ENCODE measurements at places on chromosomes 2 and 18.

DNA sequence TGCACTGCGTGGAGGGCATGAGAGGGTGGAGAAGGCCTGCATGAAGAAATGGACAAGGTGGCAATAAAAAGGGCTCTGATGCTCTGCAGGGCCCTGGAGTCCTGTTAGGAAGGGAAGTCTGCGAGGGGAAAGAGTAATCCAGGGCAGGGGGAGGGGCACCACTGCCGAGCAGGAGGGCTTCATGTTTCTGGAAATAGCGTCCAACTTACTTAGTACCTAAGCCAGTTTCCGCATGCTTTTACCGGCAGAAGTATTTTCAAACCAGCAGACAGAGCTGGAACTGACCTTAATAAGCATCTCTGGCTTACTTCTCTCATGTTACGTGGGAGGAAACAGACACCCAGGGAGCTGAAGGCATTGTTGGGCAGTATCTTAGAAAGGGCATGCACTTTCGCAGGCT is 156.7 kb downstream of the GALNT14 start:
- no peak for DNase-seq

- DNase-seq = no peak
Observed at GRCh38 chr2:145484448-145485097, 964.7 kb upstream of the ZEB2 start.

DNA sequence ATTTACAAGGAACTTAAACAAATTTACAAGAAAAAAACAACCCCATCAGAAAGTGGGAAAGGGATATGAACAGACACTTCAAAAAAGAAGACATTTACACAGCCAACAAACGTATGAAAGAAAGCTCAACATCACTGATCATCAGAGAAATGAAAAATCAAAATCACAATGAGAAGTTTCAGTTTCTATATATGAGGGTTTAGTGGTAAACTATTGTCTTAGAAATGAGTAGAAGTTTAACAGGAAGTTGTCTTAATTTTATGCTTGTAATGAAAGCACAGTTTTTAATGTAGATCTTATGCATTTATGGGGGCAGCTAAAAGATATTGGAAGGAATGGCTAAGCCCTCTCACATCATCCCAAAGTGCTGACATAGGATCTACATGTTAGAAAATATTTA is 325.4 kb downstream of the ERBB4 start:
- DNase-seq = no peak

DNA sequence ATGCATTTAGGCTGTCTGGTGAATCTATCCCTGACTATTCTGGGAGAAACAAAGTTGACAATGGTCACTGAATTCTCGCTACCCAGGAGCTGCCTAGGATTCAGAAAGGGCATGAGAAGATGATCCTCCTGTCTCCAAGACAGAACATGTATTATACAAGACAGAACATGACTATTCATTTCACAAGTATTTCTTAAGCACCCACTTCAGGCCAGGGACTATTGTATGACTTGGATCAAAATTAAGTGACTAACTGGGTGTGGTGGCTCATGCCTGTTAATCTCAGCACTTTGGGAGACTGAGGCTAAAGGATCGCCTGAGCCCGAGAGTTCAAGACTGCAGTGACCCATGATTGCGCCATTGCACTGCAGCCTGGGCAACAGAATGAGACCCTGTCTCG is 235.8 kb upstream of the RAB12 start:
- no peak for DNase-seq

GRCh38 chr2:222490131-222490530 is 65.8 kb downstream of the SGPP2 start:
- DNase-seq = no peak

GRCh38 chr2:205187731-205188130 is 494.6 kb upstream of the NRP2 start:
- DNase-seq = no peak

- DNase-seq = peak; percentile 19
Observed at GRCh38 chr2:181235683-181236459, 221.3 kb upstream of the ITGA4 start.

DNA sequence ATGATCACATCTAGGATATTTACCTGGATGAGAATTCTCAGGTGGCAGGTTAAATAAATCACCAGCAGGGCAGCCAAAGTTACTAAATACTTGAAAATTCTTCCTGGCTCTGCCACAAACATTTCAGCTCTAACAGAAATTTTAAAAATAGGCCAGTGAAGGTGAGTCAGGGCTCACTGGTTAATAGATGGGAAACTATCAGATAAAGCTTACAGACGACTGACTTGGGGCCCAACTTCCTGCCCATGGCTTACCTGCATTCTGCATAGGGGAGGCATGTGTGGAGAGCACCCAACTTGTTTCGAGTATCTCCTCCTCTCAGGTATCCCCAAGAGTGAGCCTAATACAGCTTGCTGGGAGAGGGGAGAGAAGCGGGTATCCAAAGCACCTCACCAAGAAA is 57.8 kb downstream of the SPRED2 start:
- no peak for DNase-seq

GRCh38 chr2:58410549-58410948 is 169.4 kb upstream of the FANCL start:
- no peak for DNase-seq

DNA sequence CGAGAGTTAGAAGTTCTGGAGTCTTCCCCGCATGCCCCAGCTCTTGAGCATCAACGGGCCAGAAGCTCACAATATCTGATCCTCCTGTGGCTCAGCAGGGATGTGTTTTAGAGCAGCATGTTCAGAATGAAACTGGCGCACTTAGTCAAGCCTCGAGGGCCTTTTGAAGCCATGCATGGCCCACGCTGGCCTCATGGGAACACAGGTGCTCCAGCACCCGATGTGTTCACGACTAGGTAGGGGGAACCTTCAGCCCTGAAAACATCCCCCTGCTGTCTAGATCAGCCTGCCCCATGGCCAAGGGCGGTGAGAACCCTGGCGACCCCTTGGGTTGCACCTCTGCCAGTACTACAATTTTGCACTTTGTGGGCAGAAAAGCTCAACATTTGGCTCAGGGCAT is 32.8 kb downstream of the MSH6 start:
- no peak for DNase-seq

DNA sequence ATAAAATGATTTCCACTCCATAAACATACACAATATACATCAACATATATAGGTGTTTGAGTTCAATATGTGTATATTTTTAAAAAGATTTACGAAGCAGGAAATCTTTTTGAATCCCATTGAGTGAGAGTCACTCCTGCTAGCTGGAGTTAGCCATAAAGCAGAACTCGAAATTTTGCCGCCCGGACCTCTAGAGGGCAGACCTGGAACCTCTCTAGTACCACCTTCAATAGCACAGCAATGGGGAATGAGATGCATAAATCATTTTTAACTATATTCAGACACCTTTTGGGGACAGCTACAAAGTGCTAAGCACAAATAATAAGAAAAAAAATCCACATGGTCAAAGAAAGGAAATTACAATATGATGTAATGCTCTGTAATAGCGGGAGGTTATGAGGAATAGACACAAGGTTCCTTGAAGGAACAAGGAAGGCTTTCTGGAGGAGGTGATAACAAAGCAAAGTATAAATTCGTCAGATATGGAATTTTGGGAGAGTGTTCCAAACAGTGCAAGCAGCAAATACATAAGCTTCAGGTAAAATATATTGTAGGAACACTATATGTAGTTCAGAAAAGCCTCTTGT is 533.4 kb downstream of the ERBB4 start:
- no peak for DNase-seq

DNA sequence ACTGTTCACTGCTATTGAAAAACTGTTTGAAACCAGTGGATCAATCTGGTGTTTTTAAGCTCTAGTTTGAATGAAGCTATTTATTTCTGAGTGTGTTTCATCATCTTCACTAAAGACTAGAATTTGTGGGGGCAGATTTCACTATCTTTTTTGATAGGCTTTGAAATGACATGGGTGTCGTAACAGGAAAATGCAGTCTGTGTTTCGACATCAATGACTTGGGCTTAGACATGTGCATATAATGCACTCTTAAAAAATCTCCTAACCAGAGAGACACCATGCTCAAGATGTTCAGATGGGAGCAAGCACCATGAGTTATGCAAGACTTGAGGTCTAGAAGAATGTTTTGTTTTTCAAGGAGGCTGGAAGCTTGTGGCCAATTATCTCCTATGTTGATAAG is 221.6 kb downstream of the GPD2 start:
- DNase-seq = no peak

DNA sequence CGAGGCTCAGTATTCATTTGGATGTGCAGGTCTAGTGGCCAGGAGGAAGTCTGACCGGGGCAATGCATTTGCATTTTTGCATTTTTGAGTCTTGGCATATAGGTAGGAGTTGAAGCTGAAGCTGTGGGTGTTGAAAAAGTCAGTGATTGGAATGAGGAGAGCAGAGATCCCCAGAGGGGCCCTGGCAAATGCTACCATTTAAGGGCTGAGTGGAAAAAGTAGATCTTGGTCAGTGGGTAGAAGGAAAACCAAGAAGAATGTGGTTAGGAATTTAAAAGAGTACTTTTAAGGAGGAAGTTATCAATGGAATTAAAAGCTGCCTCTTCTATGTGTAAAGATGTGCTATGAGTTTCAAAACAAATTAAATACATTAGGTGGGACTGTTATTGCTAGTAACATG is 143.0 kb downstream of the ZEB2 start:
- DNase-seq = no peak

DNA sequence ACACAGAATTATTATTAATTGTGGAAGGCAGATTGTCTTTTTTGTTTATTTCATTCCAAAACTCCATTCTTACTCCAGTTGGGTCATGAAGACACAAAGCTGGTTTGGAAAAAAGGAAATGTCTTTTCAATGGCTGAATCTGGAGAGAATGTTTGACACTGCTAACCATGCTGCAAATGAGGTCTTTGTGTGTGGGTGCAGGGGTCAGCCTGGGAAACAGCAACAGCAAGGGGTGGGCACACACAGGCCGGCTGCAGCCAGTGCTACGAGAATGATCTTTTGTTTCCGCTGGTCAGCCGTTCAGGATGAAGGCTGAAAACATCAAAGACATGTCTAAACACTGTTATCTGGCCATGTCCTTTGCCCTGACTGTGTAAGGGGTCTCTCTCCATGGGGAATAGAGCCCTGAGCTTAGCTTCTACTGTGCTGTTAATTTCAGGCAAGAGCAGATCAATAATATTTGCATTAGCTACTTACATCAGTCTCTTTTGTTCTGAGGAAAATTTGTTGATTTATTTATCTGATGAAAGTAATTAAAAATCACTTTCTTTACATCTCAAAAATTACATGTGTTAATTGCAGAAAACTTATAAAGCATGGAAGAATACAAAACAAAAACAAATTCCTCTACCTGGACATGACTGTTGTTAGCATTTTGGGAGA is 33.3 kb upstream of the E2F6 start:
- DNase-seq = no peak

DNA sequence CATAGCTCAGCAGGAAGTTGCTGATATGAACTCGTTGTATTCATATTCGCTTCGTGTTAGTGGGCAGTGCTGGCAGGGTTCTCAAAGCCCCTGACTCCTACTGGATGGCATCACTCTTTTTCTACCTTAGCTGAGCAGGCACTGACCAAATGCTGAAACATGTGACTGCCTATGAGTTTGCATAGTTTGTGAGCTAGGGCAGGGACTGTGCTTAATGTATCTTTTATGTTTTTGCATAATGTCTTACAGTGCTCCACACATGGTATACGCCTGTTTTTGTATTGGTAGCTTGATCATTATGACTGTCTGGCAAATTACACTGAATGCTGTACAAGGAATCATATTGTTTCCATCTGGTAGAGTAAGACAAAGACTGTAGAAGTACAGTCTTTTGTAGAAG is 305.3 kb downstream of the PARD3B start:
- DNase-seq = no peak

DNA sequence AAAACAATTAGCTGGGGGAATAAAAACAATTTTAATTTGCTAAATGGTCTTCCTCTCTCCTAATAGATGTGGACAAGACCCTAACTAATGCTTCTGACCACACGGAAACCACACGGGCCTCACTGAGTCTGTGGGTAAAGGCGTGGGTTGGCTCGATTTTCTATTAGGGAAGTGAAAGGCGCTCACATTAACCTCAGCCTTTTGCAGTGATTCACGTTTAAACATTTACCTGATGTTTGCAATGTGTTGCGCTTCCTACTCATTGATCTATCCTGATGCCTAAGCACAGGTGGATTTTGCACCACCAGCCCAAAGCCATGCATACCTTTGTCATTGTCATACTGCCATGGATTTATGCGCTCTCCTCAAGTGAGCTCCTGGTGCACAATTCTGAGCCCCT is 35.6 kb upstream of the NRP2 start:
- DNase-seq = no peak

GRCh38 chr2:232142049-232142448 is 180.5 kb downstream of the DIS3L2 start:
- no peak for DNase-seq

DNA sequence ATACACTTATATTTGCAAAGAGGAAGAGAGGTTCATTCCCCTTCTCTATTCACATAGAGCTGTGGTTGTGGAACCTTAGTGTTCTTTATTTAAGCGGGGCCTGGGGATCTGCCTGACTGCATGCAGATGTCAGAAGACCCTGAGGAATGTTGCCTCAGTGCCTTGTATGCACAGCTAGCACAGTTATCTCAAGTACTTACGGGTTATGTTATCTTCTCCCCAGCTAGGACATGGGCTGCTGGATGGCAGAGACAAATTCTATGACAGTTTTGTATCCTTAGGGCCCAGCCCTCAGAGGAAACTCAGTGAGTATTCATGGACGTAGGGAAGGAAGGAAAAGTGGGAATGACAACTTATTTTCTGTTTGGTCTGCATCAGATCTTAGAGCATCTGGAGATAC is 37.7 kb upstream of the RTN4 start:
- DNase-seq = no peak

- no peak for DNase-seq
Observed at GRCh38 chr2:186852508-186852907, 3.5 kb upstream of the ZSWIM2 start.

GRCh38 chr2:88621432-88621831 is 5.8 kb downstream of the EIF2AK3 start:
- DNase-seq = no peak

GRCh38 chr2:162197069-162197825 is 45.2 kb upstream of the GCG start:
- no peak for DNase-seq

GRCh38 chr2:180571559-180571958 is 408.8 kb upstream of the UBE2E3 start:
- no peak for DNase-seq

DNA sequence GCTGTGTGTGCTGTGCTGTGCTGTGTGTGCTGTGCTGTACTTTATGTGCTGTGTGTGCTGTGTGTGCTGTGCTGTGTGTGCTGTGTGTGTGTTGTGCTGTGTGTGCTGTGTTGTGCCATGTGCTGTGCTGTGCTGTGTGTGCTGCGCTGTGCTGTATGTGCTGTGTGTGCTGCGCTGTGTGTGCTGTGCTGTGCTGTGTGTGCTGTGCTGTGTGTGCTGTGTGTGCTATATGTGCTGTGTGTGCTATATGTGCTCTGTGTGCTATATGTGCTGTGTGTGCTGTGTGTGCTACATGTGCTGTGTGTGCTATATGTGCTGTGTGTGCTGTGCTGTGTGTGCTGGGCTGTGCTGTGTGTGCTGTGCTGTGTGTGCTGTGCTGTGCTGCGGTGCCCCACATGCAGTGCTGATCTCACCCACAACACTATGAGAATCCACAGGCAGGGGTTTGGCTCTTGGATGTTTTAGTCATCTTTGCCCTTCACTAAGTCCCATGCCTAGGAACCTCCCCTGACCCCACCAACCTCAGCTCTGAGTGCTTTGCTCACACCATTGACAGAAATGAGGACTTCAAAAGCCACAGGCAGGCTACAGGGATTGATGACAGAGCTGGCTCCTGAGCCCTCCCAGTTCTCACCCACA is 30.5 kb upstream of the MAL start:
- DNase-seq = no peak

GRCh38 chr2:224398289-224398688 is 3.6 kb downstream of the FAM124B start:
- DNase-seq = no peak

- DNase-seq = no peak
Observed at GRCh38 chr2:216294305-216294704, 78.0 kb downstream of the MARCHF4 start.
